NCI-H69 (cell line): ENCODE measurements at places on chromosomes 16 and 17.

DNA sequence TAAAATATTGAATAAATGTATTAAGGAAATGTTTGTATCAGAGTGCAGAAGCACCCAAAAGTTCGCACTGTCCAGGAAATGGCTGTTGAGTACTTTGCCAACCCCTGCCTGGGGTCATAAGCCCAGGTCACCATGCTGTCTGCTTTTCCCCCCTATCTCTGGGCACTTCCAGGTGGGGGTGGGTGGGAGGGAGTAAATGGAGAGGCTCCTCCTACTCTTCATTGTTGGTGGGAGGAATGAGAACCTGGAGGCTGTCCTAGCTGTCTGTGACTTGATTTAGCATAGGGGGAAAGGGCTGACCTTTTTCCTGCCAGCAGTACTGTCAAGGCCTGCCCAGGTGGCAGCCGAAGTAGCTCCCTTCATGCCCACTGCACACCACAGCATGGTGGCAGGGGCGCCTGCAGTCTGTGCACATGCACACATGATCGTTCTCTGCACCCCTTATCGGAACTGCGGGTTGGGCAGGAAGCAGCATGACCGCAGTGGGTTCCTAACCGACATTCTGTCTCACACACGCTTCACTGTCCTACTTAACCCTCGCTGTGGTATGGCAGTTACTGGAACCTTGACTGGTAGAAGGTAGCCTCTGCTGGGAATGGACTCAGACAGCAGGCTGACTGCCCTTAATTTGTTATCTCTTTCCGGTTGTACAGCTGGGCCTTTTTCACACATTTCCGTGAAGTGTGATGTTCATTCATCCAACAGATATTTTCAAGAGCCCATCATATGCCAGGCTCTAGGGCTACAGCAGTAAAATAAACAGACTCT is 41.5 kb downstream of the LDHD start:
- DNase-seq = no peak

- DNase-seq = no peak
These were observed 177.8 kb upstream of the TBX2 start for GRCh38 chr17:61221597-61222471.

GRCh38 chr17:511001-511698 is 158.5 kb upstream of the RPH3AL start:
- DNase-seq = no peak

DNA sequence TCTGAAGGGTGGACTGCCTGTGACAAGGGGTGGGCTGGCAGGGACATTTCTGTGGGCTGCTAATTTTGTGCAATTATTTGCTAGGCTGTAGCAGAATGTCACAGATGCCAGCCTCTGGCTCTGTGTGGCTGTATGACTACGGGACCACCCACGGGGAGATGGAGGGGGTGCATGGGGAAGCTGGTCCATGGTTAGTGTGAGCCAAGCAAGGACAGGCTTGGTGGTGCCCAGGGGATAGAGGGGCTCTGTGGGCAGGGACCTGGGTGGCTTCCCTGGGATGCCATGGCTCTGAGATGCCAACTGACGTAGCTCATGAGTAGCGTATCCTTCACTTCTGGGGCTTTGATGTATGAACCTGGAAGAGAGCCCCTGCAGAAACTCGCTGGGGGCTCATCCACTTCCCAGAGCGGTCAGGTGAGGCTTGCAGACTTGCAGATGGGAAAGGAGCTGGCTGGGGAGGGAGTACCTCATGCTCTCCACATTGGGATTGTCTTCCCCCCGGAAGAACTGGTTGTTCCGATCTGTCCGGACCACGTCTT is 87.2 kb downstream of the TBC1D16 start:
- no peak for DNase-seq

DNA sequence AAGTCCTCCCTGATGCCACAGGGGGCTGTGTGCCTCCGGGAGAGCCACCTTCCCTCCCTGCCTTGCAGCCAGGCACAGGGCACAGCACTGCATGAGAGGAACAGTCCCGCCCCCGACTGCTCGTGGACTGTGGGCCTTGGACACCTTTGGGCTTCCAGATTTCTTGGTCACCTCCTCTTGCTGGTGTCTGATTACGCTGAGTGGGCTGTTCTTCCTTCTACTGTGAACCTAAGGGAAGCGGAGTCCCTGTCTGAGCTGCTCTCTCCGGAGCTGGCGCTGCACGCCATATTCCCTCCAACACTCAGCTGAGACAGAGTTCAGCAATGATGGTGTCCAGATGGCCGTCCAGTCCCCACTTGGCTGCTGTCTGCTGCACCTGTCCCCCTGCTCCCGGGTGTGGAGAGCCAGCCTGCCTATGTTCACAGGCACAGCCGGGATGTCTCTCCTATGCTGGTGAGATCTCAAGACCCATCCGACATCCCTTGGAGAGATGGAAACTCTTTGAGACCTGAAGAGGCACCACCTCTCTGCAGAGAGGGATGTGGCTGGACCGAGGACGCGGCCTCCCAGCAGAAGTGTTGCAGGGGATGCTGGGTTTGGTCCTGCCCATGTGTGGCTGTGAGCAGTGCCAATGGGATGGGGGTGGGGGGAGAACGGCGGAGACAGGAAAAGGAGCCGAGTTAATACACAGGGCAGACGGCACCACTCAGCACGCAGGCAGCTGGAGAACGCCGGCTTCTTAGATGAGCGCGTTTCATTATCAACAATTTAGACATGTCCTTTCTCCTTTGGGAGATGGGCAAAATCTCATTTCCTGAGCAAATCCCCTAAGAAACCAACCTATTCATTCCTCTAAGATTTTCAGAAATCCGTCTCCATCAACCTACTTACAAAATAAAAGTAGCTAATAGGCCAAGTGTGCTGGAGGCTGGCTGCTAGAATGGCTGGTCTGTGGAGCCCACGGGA is 171.9 kb downstream of the ENGASE start:
- no peak for DNase-seq

DNA sequence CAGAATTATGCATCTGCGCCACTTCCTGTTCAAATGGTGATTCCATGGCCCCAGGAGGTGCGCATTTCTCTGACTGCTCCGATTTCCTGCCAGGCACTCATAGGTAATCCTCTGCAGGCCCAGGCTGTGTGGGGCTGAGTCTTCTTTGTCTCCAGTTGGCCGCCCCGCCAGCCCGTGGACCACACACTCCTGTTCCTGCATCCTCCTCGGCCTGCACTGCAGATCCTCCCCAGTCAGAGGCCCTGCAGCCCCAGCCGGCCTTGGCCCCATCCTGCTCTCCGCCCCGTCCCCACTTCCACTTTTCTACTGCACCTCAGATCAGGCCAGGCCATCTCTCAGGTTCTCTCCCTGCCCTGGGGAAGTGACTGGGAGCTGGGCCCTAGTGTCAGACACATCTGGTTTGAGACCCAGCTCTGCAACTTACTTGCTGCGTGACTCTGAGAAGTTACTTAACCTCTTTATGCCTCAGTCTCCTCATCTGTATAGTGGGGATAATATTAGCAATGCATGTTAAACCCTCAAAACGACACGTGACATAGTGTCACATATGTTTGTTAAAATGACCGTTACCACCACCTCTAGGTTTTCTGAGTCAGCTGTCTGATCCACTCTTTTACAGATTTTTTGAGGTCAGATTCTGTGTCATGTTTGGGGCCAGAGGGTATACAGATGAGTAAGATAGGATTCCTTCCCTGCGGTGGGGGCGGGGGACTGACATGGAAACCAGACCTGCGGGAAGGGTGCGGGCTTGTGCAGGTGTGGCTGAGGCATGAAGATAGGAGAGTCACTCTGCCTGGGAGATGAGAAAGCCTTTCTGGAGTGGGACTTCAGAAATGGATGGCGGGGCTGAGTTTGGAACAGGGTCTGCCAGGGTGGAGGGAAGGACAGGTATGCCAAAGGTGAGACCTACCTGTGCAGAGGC is 12.8 kb downstream of the RAB11FIP4 start:
- no peak for DNase-seq

DNA sequence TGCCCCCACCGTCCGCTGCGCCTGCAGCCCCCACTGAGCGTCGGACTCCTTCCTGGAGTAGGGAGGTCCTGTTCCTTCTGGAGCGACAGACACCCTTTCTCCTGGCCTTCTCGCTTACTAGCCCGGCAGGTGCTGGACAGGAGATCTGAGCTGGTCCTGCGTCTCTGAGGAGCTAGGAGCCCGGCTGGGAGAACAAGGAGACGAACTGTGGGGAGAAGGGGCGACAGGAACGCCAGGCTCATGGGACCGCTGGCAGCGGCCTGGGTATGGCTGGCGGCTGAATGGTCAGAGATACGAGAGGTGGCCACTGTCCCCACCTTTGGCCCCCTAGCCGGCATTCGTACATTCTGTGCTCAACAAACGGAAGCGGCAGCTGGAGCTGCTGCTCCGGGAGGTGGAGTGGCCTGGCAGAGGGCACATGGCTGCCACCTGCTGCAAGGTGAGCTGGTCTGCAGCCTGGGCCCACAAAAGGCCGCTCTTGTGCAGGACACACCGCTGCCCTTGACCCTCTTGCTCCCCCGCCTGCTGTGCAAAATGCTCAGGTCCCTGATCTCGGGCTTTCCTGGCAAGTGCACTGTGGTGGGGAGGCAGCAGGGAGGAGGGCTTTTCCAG is 2066.7 kb downstream of the TP53TG3F start:
- DNase-seq = no peak

DNA sequence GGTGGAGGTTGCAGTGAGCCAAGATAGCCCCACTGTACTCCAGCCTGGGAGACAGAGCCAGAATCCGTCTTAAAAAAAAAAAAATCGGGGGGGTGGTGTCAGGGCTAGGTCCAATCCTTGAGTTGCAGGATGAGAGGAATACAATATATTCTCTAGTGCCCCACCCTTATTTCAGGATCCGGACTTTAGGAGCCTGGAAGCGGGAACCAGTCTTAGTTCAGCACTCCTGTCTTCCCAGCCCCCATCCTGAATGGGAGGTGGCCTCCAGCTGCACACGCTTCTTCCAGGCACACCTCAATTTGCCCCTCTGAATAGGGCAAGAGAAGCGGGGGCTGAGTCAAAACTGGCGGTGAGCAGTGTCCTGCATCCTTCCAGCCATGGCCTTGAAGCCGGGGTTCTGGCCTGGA is 1.6 kb downstream of the FHOD1 start:
- no peak for DNase-seq
